Stimulated activated memory B cell treated with anti-CD40 and anti-IgM and Interleukin-4, amounts not matched to agents 10 μg/mL and 1 μg/mL and 100 μg/mL, for 72 hours (primary cell): ENCODE measurements at places on chromosomes 5 and 9.

DNA sequence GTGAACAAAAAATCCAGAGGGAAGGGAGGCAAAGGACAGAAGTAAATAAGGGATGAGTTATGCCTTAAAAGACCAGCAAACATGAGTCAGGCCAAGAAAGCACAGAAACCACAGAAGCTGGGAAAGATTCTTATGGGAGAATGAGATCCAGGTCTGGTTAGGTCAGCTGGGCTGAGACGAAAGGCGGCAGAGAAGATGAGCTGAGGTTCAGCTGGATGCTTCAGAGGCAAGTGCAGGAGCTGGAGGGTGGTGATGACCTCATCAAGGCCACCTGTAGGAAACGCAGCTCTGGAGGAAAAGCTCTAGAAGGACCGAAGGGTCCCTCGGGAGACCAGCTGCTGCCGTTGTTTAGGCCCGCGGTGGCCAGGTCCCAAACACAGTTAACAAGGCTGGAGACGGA lies 152.0 kb downstream of the MYO10 start:
- no peak overlapping the region for H3K4me3 ChIP-seq
- peaks cover 20% of the 10 kb centered on the region for H3K4me1 ChIP-seq
- H3K27me3 ChIP-seq, result peaks cover 32% of the 10 kb centered on the region
- H3K27ac ChIP-seq, result no peak overlapping the region

- ATAC-seq, result no peak
- peak overlapping the region; percentile 78 for H3K27ac ChIP-seq
- peaks cover 82% of the 10 kb centered on the region for H3K4me1 ChIP-seq
- H3K36me3 ChIP-seq, result peaks cover 47% of the 10 kb centered on the region
- no peaks in the 10 kb centered on the region for H3K27me3 ChIP-seq
Observed at GRCh38 chr5:72302171-72302570, 17.9 kb downstream of the MRPS27 start.

- peaks cover 7% of the 10 kb centered on the region for H3K4me1 ChIP-seq
- H3K27ac ChIP-seq, result no peak overlapping the region
- H3K36me3 ChIP-seq, result peaks cover 56% of the 10 kb centered on the region
- H3K4me3 ChIP-seq, result no peak overlapping the region
- no peaks in the 10 kb centered on the region for H3K27me3 ChIP-seq
Observed at GRCh38 chr5:37619353-37619752, 220.5 kb downstream of the GDNF start.

DNA sequence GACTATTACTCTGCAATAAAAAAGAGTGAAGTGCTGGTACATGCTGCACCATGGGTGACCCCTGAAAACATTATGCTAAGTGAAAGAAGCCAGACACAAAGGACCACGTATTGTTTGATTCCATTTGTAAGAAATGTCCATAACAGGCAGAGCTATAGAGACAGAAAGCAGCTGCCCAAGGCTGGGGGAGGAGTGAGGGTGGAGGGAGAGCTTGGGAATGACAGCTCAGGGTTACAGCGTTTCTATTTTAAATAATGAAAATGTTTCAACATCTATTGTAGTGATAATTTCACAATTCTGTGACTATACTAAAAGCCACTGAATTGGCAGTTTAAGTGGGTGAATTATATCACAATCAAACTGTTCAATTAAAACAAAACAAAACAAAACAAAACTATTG lies 81.7 kb downstream of the MYO10 start:
- H3K27me3 ChIP-seq, result no peaks in the 10 kb centered on the region
- no peak overlapping the region for H3K27ac ChIP-seq
- H3K36me3 ChIP-seq, result no peaks in the 10 kb centered on the region
- no peaks in the 10 kb centered on the region for H3K4me1 ChIP-seq

DNA sequence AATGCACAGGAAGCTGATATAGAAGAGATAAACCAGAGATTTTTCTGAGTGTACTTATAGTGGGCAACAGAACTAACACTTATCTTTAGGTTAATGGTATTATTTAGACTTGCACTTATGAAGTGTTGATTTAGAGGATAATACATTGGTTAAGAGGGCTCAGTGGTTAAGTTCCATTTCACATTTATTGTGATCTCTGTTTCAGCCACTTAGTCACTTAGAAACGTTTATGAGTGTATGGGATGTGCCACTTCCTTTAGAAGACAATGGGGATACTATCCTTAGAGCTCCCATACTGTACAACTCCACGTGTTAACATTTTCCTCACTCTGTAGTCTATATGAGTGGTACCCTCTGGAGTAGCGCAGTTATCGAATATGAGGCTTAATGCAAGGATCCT lies 57.5 kb downstream of the PIP5K1B start:
- no peak overlapping the region for H3K4me3 ChIP-seq
- ATAC-seq, result no peak
- H3K27ac ChIP-seq, result no peak overlapping the region
- H3K27me3 ChIP-seq, result no peaks in the 10 kb centered on the region

DNA sequence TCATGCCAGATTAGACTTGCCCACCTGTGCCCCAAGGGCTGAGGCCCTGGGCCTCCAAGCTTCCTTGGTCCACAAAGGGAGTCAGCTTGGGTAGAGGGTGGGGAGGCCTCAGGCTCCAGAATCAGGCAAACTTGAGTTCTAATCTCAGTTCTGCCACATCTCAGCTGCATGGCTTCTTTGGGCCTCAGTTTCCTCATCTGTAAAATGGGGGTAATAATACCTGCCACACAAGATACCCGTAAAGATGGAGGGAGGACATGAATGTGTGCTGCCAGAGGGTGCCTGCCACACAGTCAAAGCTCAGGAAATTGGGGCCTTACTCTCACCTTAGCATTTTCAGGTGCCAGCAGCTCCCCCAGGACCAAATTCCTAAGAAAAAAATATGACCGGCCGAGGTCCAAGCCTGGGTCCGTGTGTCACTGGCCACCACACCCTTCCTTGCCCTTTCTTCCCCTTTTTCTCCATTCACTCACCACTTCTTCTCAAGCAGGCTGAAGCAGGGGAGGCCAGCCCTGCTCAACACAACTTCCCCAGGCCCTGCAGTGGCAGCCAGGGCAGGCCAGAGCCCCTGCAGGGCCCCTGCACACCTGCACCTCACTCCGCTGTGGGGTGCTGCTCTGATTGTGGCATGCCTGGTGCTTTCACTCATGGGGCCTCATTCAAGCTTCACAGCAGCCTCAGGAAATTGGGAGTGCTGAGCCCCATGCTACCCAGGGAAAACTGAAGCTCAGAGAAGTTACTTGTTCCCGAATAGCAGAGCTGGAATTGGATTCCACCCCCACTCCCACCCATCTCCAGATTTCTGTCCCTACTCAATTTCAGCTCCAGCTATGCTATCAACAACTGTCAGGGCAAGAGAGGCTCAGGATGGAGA lies 3.9 kb downstream of the RGS14 start:
- H3K36me3 ChIP-seq, result peaks cover 11% of the 10 kb centered on the region
- peak overlapping the region; percentile 75 for H3K4me3 ChIP-seq
- ATAC-seq, result peak; percentile 37
- H3K4me1 ChIP-seq, result peaks cover 96% of the 10 kb centered on the region

DNA sequence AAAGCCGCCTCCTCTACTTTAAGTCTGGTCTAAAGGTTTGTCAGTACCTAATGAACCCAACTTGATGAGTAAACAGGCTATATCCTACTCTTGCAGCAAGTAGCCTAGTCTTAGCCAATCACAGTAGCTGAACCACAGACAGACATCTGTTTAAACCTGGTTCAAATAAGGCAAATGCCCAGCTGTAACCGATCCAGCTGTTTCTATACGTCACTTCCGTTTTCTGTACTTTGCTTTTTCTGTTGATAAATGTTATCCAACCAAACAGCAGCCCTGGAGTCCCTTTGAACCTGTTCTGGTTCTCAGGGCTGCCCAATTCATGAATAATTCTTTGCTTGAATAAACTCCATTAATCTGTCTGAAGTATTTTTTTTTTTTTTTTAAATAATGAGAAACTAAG lies 76.9 kb upstream of the EQTN start:
- no peak for ATAC-seq
- peaks cover 68% of the 10 kb centered on the region for H3K4me1 ChIP-seq
- no peaks in the 10 kb centered on the region for H3K27me3 ChIP-seq
- H3K4me3 ChIP-seq, result no peak overlapping the region

DNA sequence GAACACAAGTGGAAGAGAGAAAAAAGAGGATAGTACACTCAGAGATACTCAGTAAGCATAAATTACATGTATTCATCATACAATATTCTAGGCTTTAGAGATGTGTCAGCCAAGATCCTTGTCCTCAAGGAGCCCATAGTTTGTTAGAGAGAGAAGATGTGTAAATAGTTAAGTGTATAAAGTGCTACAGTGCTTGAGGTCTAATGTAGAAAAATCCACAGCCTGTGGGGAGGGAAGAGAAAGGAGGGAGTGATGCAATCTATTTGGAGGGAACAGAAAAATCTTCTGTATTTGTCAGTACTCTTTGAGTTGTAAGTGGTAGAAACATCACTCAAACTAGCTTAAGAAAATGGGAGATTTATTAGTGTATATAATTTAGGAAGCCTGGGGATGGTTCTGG lies 81.9 kb downstream of the PALM2AKAP2 start:
- no peak overlapping the region for H3K4me3 ChIP-seq
- H3K4me1 ChIP-seq, result no peaks in the 10 kb centered on the region
- no peaks in the 10 kb centered on the region for H3K36me3 ChIP-seq
- no peak for ATAC-seq
- H3K27me3 ChIP-seq, result no peaks in the 10 kb centered on the region
- no peak overlapping the region for H3K27ac ChIP-seq

DNA sequence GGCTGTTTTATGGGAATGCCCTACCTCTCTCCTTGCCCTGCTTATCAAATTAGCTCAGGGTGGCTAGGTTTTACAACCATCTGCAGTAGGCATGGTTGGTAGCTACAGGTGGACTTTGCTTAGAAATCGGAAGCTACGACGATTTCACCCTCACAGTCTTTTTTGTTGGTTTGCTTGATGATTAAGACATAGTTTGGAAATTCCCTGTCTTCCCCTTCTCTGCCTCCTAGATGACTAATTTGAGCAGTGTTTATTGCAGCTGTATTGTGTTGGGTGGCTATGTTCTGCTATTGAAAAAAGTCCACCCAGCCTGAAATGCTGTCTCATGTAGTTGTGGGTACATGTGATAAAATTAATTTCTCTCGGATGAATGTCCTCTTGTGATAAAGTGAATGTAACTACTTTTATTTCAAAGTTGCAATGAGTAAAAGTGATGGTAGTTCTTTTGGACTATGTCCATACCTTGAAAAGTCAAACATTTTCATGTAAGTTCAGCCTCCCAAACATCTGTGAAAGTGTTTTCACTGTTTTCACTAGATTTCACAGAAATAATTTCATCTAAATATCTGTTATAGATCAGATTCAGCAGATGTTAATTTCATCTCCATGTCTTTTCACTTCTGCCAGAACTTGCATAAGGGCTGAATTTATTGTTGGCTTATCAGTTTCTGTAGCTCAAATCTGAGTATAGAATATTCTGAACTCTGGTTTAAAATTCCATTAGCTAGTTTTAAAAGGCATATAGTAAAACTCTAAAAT lies 37.3 kb upstream of the FYB1 start:
- no peaks in the 10 kb centered on the region for H3K36me3 ChIP-seq
- ATAC-seq, result peak; percentile 51
- H3K4me1 ChIP-seq, result no peaks in the 10 kb centered on the region
- no peak overlapping the region for H3K4me3 ChIP-seq
- no peak overlapping the region for H3K27ac ChIP-seq
- H3K27me3 ChIP-seq, result no peaks in the 10 kb centered on the region
